ENCODE measurements at places on chromosomes 12 and 14.

- peak; percentile 65 for DNase-seq
Observed at GRCh38 chr14:35669782-35670181, 135.8 kb downstream of the INSM2 start.

DNA sequence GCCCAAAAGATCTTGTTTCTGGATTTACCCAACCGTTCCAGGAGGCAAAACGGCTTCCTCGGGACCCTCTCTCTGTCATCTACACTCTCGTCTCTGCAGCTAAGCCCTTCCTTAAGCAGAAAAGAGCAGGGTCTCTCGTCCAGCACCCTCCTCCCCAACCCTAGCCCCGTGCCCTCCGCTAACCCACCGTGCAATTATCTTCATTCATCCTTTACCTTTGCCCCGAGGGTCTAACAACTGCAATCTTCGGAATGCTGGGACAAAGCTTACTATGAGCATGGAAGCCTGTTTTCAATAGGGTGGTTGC, 276 bp upstream of the BMAL2 start:
- DNase-seq: no peak

DNA sequence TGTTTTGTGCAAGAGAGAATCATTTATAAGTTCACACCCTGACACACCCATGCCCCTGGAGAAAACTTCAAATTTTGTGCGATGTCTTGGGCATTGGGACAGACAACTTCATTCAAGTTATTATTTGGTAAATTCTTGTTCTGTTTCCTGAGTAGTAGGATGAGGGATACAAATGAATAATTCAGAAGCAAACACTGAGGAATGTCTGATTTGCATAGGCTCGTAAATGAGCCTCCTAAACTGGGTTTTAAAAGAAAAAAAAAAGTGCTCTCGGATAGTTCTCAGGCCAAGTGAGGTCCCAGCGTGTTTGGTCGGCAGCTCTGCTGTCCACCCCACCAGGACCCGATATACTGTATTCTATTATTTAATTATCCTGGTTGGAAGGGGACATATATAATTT, 134.7 kb upstream of the CPM start:
- no peak for DNase-seq

DNA sequence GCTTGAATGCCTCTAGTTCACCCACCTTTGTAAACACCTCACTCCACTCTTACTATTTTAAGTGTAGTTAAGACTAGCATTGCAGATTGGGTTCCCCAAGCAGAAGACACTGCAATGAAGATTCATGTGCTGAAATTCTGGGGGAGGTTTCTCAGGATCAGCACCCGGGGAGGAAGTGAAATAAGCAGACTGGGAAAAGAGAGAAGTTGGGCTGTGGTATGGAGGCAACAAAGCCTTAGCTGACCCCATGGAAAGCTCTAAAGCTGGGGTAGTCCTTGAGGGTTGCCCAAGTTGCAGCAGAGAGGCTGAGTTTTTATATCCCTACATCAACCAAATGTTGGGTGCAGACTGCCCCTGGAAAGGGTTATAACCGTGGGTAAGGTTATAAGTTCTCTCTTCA, 23.9 kb upstream of the IGF1 start:
- DNase-seq: no peak

GRCh38 chr14:103576371-103577024, 13.7 kb downstream of the COA8 start:
- DNase-seq: peak; percentile 72

- DNase-seq: no peak
Observed at GRCh38 chr12:132953163-132953425, 3.0 kb downstream of the ZNF605 start.

GRCh38 chr12:63020269-63020668, 85.3 kb upstream of the PPM1H start:
- no peak for DNase-seq

GRCh38 chr14:53149668-53150316, 3.3 kb downstream of the DDHD1 start:
- DNase-seq: no peak

DNA sequence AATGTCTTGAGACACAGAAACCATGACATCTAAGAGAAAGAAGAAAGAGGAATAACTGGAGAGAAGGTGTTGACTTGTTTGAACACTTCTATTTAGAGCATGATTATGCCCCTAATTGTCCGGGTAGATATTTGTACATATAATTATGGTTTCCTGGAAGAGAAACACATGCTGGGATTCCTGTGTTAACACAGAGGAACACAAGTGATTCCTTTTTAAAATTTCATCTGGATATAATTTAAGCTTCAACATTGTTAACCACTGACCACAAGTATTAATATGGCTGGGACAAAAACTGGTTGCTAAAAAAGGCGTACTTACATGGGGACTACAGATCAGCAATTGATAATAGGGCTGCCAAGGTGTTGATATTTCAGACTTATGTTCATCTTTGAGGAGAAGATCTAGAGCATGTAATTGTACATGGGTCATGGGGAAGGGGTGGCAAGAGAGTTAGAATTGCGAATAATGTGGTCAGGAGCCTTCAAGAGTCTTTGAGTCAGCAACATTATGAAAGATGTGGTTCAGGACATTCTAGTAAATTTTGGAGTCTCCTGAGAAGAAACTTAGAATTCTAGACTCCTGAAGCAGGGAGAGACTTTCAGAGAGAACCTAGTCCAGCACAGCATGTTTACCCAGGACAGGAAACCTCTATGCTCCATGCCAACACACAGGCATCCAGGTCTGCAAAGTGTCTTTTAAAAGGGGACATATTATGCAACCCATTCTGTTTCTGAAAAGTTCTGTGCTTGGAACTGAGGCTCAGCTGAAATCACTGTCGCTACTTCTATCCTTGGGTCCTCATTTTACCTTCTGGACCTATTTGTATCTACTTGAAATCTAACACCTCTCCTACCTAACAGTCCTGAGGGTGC, 56.5 kb downstream of the SLC38A1 start:
- no peak for DNase-seq

- DNase-seq: no peak
Observed at GRCh38 chr12:18581232-18581962, 156.4 kb downstream of the PLCZ1 start.

DNA sequence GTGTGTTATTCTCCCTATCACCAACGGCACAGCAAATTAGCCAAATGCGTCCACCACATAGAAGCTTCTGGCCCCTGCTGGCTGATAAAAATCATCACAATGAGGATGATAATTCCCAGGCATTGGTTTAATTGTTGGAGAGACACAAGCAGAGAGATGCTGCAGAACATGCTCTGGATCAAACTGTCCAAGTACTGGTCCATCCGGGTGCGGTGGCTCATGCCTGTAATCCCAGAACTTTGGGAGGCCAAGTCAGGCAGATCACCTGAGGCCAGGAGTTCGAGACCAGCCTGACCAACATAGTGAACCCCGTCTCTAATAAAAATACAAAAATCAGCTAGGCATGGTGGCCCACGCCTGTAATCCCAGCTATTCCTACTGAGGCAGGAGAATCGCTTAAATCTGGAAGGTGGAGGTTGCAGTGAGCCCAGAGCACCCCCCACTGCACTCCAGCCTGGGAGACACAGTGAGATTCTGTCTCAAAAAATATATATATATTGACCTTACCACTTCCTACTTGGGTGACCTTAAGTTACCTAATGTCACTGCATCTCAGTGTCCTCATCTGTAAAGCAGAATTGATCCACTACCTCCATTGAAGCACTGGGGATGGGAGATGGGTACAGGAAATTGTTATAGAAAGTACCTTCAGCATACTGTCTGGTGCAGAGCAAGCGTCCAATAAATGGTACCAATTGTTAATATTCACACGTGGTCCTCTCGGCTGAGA, 83.7 kb upstream of the EGLN3 start:
- no peak for DNase-seq

GRCh38 chr12:92332552-92332951, 186.9 kb upstream of the BTG1 start:
- no peak for DNase-seq

DNA sequence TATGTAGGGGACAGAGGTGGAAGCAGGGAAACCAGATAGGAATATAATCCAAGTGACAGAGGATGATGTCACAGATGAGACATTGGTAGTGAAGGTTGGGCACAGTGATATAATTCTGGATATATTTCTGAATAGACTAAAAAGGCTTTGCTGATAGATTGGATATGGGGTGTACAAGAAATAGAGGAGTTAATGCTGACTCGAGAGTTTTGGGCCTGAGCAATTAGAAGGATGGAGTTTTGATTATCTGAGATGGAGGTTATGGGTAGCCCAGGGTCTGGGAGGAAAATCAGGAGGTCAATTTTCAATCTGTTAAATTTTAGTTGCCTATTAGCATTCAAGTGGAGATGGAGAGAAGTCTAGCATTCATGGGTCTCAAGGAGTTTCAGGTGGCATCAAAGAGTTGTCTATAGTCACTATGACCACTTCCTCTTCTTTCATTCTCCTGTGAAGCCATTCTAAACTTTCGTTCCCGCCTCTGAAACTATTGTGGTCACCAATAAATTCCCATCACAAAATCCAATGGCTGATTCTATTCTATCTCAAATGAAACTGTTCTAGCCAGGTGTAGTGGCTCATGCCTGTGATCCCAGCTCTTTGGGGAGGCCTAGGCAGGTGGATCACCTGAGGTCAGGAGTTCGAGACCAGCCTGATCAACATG, 10.6 kb upstream of the ANO6 start:
- no peak for DNase-seq

DNA sequence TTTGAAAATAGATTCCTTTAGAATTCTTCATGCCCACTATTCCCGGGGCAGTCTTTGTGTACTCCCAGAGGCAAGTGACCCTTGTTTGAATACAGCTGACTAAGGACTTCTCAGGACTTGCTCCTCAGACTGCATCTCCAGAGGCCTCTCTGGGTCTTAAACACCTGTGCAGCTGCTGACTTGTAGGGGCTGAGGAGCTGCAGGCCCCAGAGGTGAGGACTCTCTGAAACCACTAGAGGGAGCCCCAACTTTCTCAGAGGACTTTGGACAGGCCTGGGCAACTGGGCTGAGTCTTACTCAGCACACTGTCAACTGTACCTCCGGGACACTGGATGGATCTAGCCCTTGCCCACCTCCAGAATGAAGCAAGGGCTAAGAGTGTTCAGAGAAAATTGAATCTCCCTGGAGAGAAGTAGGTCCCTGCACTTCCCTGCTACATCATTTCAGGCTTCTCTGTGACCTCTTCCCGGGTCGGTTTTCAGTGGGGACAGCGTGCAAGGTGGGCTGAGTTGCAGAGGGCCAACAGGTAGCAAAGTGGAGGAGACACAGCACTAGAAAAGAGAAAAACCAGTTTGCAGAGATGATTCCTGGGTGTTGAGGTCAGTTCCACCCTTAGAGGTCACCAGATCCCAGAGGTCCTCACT, 164.6 kb downstream of the TMEM117 start:
- DNase-seq: peak; percentile 76
